ENCODE measurements at places on chromosomes 12 and 14. TPM values are rescaled to one million over a fixed set of nuclear protein-coding genes. Genes with fewer than 3 reads are reported as not detected.

TBX5 gene
- not detected for total RNA-seq

LEMD3 gene
- total RNA-seq: 39.6 TPM

CNTN1 gene
- total RNA-seq: 9.8 TPM

SLC11A2 gene
- 99.1 TPM for total RNA-seq

PPP1R1A gene
- 13.4 TPM for total RNA-seq

KCNJ8 gene
- total RNA-seq: 0.73 TPM

LRRC10 gene
- not detected for total RNA-seq

TMTC2 gene
- total RNA-seq: 8.0 TPM

AICDA gene
- not detected for total RNA-seq

TMEM119 gene
- 0.11 TPM for total RNA-seq

KLHL33 gene
- total RNA-seq: 0.09 TPM

RASSF8 gene
- 159 TPM for total RNA-seq

ASB2 gene
- 0.42 TPM for total RNA-seq

ENDOU gene
- total RNA-seq: not detected

MYRFL gene
- not detected for total RNA-seq

IL31 gene
- not detected for total RNA-seq

TDRD9 gene
- total RNA-seq: not detected

OTX2 gene
- 329 TPM for total RNA-seq

PPP1R12A gene
- total RNA-seq: 94.7 TPM

CLEC7A gene
- total RNA-seq: not detected

CMTM5 gene
- total RNA-seq: 0.40 TPM

TOMM20L gene
- not detected for total RNA-seq

TMED10 gene
- 275 TPM for total RNA-seq

KLRC2 gene
- total RNA-seq: not detected

LTBR gene
- total RNA-seq: 9.1 TPM

C14orf132 gene
- total RNA-seq: 22.9 TPM

HOXC5 gene
- not detected for total RNA-seq

KRT73 gene
- not detected for total RNA-seq

CCDC197 gene
- not detected for total RNA-seq

NYNRIN gene
- total RNA-seq: 19.7 TPM

FGF23 gene
- total RNA-seq: 0.32 TPM

AQP5 gene
- total RNA-seq: 0.62 TPM

ADGRD1 gene
- total RNA-seq: 2.1 TPM

LHX5 gene
- total RNA-seq: 0.73 TPM

KLRD1 gene
- 0.59 TPM for total RNA-seq

RNASE3 gene
- total RNA-seq: not detected

KRT81 gene
- not detected for total RNA-seq

MDGA2 gene
- total RNA-seq: 8.8 TPM

RAPGEF3 gene
- 11.4 TPM for total RNA-seq

JAG2 gene
- total RNA-seq: 7.3 TPM

NTF3 gene
- total RNA-seq: 1.4 TPM

GPR84 gene
- total RNA-seq: 0.20 TPM

OR6C68 gene
- total RNA-seq: not detected

CAPZA3 gene
- total RNA-seq: not detected

STYK1 gene
- total RNA-seq: 3.3 TPM

ZC2HC1C gene
- 2.2 TPM for total RNA-seq

CIDEB gene
- 1.8 TPM for total RNA-seq

PSMA3 gene
- total RNA-seq: 314 TPM

CEP170B gene
- total RNA-seq: 46.0 TPM

EFCAB11 gene
- total RNA-seq: 45.7 TPM
